ENCODE measurements at places on chromosomes 12 and 14.

GRCh38 chr12:47360771-47361388 lies 281.1 kb upstream of the AMIGO2 start:
- peak; percentile 79 for DNase-seq

DNA sequence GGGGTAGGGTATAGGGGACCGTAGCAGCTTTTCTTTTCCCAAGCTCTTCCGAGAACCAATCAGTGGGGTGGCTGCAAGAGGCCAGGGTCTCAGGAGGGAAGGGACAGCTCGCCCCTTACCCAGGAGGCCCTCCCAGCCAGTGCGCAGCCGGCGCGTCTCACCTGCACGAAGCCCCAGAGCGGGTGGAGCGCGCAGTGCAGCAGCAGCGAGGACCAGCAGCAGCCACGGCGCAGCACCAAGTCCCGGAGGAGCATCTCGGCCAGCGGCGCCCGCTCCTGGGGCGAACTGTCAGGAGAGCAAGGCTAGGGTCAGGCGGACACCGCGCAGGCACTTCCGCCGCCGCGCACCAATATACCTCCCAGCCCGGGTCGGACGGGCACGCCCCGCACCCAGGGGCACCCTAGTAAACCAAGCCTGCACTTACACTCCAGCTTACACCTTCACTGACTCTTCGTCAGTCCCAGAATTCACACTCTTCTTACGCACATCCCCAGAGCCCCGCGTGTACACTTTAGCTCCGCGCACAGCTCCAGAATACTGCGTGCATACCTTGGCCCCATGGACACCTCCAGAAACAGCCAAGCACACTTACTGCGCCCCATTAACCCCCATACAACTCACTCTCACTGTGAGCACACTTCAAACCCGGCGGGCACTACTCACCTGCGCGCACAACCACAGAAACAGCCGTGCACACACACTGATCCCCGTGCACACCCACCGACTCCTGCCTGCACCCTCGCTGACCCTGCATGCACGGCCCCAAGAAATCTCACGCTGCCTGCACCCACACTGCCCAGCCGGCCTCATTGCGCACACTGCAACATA lies 606 bp downstream of the PRIMA1 start:
- DNase-seq = no peak

GRCh38 chr14:68788275-68788995 lies 4.4 kb downstream of the ZFP36L1 start:
- DNase-seq = no peak

DNA sequence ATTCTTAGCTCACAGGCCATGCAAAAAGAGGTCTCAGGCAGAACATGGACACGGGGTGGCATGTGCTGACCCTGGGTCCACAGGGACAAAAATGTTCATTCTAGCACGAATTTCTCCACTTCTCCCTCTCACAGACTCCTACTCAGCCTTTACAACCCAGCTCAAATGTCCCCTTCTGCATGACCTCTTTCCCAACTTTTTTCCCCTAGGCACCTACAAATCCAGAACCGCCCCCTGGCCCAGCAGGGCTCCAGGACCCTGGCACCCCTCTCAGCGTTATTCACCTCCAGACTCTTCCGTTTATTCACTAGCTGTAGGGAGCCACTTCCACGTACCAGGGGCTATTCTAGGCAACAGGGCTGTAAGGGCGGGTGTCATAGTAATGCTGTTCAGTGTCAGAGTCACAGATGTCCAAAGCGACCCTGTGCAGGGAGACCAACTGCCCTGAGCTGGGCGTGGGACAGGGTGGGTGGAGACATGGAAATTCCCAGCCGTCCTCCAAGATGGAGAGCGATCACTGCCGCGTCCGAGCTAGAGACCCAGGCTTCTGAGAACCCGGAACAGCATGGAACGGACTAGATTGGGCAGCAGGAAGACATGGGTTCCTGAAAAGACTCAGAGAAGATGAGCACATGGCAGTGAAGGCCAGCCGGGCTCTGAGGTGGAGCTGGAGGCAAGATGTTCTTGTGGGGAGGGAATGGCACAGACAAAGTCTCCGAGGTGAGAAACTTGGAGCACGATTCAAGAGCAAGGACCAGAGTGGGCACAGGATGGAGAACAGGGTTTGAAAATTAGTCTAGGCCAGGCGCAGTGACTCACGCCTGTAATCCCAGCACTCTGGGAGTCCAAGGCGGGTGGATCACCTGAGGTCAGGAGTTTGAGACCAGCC lies 274.9 kb upstream of the RTL1 start:
- DNase-seq = no peak

GRCh38 chr14:22556990-22557623 lies 31.9 kb downstream of the DAD1 start:
- DNase-seq = peak; percentile 95

DNA sequence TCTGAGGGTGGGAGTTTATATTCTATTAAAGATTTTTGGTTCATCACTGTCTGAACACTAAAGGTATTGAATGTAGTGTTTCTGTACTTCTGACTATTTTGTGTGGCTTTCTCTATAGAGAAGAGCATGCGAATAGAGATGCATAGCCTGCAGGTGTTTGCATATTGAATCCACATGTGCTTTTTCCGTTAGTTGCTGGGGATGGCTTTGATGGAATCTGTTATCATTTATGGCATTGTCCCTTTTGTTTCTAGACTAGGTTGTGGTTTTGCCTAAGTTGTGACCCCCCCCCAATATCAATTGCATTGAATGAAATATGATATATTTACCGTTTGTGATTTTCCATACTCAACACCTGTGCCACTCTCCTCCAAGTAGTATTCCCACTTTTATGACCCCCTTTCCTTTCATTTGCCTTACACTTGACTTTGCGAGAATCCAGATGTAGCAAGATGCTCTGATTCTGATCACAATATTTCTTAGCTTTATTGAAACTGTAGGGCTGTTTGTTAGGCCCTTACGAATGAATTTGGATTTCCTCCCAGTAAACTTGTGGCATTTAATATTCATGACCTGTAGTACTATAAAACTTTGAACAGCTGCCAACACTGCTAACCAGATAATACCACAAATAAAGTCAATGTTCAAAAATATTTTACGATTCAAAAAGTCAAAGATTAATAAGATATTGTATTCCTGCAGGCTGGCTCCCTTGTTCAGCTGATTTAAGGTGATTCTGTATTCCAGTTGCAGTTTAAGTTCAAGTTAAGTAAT lies 176.4 kb downstream of the TMTC2 start:
- no peak for DNase-seq

DNA sequence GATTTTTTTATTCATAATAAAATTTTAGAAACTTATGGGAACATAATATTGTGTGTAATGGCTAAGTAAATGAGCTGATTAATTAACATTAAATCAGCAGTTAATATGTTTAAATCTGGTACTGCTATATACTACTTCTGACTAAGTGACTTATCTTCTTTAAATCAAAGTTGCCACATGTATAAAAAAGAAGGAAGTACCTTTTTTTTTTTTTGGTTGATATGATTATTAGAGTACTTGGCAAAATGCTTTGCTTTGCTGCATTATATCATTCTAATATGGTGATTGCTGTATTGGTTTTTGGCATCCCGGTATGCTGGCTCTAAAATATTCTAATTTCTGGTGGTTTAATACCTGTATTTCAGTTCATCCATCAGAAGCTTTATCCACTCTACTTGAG lies 319.1 kb upstream of the RGS6 start:
- no peak for DNase-seq

DNA sequence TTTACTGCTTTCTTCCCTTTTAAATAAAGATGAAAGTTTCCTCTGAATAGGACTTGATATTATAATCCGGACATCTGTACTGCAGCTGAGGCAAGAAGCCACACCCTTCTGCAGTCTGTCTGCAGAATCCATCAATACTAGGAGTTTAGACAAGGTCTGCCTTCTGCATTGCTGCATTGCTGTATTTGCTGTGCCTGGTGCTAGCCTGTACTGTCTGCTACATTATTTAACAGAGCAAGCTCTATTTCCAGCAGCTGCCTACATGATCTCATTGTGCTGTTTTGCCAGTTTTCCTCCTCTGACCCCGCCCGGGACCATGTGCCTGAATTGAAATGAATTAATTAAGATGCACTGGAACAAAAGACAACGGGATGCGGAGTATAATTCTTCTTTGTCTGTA lies 1.7 kb downstream of the TUBA1A start:
- DNase-seq = peak; percentile 18

GRCh38 chr12:130713581-130713991 lies 2.5 kb downstream of the RIMBP2 start:
- no peak for DNase-seq
